ENCODE measurements at places on chromosomes 5 and 9.

DNA sequence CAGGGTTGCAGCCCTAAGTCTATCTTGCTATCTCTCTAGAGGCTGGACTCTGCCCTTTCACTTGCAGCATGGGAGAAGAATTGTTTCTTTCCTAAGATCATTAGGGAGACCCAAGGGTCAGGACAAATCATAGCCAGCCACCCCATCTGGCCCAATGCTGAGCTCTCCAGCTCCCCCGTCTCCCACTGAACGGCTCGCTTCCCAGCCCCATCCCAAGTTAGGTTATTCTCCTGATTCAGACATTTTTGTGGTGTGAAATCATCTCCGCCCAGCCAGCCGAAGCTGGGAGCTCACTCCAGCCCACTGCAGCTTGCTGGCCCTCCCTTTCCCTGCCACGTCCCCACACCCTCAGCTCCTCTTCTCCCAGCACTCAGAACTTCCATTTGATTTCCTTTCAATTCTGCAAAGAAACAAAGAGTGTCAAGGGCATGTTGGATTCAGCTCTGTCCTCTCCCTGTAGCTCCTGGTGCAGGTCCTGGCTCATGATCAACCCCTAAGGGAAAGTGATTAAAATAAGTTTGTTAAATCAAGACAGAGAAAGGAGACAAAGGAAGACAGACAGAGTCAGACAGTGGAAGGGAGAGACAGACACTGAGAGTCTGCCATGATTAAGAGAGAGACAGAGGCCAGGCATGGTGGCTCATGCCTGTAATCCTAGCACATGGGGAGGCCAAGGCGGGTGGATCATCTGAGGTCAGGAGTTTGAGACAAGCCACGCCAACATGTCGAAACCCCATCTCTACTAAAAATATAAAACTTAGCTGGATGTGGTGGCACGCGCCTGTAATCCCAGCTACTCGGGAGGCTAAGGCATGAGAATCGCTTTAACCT lies 12.6 kb upstream of the SPARC start:
- DNase-seq: no peak

DNA sequence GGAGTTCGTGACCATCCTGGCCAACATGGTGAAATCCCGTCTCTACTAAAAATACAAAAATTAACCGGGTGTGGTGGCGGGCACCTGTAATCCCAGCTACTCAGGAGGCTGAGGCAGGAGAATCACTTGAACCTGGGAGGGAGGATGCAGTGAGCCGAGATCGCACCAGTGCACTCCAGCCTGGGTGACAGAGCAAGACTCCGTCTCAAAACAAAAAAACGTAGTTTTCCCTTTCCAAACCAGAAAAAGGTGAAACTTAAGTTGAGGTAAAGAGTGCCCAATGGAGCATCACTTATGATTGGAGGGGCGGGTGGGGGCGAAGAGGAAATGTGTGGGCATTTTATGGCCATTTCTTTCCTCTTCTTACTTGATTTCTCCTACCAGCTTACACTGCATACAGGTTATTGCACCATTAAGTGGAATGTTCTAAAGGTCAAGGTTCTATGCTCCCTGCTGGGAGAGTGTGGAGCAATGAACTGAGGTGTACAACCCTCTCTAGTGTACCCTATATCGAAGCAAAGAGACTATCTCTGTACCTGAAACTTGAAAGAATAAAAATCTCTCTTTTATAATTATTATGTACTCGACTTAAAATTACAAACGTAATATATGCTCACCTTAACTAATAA lies 136.2 kb downstream of the DEPDC1B start:
- DNase-seq: no peak

DNA sequence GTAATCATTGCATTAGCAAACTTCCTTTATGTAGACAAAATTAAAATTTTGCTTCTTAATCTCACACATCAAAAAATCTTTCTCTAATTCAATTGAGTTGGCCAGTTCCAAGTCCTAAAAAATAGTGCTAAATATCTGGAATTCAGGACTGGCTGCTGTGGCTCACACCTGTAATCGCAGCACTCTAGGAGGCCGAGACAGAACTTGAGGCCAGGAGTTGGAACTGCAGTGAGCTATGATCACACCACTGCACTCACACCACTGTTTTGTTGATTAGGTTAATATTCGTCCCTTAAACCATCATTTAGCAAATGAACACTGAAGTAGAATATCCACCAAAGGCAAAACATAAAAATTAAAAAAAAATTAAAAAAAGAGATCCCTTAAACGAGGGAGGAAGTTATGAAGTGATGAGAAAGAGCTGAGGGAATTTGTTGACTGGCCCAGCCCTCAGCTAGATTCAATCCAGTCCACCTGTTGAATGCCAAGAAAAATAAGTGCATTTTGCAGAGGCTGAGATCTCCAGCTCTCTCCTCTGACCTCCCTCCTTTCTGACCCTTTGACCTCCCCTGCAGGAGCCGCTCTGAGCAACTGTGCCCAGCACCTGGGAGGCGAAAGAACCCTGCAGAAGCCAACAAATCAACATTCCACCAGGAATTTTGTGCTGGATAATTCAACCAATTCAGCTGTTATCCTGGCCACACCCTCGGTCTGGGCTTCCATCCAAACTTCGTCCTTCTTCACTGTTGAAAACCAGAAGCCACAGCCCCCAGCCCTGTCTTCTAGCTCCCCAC lies 96.8 kb downstream of the OR2K2 start:
- no peak for DNase-seq

DNA sequence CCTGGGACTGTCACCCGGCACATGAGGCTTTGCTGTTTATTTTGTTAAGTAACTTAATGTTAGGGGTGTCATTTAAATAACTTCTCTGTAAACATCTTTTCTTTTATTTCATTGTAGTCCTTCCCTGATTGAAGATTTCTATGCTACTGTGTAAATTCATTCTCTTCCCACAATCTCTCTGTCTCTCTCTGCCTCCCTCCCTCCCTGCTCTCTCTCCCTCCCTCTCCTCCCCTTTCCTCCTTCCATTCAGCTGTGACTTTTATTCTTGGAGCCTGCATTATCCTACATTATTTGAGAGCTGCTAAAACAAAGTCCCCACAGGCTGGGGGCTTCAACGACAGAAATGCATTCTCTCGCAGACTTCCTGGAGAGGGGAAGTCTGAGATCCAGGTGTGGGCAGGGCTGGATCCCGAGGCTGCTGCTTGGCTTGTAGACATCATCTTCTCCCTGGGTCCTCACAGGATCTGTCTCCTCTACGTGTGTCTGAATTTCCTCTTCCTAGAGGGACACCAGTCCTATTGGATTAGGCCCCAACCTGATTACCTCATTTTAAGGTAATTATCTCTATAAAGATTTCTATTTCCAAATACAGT lies 18.4 kb downstream of the UBE2QL1 start:
- DNase-seq: no peak

- no peak for DNase-seq
These were observed at the start of gene GRM6 for GRCh38 chr5:178994580-178995340. TSS of gene GRM6 (minus strand) at chr5:178995320. CDS start at chr5:178994944, 376 bp downstream.

DNA sequence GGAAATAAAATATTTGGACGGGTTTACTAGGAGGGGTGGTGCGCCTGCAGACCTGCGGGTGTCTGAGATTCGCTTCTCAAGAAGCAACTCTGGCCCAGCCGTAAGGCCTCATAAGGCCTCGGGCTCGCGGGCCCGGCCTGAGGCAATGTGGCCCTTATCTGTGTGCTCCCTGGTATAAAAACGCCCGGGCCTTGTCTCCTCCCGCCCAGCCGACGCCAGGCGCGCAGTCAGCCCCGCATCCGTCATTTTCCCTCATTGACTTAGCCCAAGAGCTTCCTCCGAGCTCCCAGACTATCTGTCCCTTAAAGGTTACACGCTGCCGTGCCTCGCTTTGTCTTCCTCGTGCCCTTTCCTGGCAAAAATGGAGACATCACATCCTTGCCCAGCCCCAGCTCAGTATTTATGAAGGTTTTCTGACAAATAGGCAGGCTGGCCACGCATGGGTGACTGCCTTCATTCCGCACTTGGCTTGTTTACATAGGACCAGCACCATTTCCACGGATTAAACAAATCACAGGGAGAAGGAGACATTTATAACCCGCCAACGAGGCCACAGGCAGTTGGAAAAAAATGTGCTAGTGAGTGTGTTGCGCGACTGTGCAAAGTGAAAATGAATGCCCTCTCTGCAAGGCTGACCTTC lies 74.5 kb upstream of the TBCA start:
- no peak for DNase-seq

DNA sequence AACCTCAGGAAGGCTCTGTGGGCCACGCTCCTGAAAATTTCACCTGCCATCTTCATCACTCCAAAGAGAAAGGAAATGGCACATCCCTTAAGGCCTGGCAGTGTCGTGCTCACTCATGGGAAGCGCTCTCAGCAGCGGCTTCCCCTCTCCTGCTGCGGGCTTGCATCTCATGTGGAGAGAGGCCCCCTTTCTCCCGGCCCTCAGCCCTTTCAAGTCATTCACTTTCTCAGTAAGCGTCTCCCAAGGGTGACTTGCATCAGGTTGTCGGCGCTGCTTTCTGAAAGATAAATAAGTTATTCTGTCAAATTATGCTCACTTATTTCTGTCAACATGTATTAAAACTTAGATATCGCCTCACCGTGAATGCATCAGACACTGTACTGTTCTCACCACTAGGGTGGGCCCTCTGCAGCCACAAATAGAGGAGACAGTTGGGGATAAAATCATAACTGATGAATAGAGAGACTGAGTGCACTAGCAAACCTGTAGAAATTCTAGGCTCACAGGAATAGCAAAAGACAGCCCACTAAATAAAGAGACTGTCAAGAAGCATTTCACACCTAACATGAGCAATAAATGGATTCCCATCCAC lies 174.6 kb downstream of the RFK start:
- no peak for DNase-seq

- DNase-seq: no peak
These were observed 375.6 kb upstream of the NUDT12 start for GRCh38 chr5:103938146-103938695.

DNA sequence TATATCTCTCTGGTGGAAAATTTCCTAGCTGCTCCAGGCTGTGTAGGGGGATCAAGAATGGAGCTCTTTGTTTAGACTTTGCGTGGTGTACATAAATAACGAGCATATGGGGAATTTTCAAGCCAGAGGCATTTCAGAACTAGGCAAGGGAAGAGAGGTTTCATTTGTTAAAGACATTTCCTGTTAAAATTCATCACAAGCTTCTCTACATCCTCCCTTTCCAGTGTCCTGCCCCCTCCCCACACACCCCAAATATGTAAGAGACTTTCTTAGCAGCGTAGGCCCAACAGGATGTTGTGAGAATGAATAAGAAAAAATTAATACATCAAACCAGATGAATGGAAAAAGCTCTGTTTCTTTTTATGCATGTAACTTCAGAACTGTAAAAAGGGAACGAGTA lies 150.3 kb downstream of the GPBP1 start:
- DNase-seq: no peak

GRCh38 chr5:38099205-38100168 lies 158.9 kb upstream of the EGFLAM start:
- no peak for DNase-seq

DNA sequence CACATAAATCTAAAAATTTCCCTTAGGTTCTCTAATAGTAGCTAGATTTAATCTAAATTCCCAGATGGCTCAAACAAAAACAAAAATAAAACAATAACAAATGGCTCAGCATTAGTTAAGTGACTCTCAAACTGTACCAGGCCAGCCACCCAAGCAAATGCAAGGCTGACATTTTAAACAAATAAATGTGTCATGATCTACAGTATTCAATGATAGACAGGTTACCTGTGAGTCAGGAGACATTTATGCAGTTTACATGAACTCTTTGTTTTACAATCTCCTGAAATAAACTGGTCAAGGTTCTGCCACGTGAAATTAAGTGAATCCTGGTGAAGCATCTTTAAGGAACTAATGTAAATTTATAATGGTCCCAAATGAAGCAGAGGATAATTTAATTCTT lies 580.2 kb upstream of the PTPRD start:
- no peak for DNase-seq

DNA sequence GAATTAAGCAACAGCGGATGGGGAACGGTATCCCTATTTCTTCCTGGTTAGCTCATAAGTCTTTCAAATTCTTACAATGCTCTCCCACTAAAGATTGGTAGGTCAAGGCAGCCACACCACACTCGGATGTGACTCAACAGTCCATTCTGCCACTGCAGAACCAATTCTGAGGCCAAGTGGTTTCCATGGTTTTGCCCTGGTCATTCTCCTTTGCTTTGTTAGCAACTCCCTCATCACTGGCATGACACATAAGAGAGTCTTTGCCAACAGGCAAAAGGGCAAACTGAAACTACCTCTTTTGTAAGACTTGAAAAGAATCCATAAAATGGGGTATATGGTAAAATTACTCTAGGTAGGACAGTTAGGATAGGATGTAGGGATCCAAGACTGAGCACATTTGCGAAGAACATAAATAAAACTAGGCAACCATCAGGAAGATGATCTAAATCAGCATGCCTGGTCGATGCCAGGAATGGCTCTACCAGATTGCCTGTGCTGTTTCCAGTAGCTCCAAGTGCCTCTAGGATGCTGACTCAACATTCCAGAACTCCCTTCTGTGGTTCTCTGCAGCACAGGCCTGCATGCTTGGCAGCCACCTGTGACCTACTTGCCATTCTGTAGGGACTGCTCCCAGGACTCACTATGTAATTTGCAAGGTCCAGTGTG lies 105.4 kb downstream of the DCP2 start:
- DNase-seq: no peak

DNA sequence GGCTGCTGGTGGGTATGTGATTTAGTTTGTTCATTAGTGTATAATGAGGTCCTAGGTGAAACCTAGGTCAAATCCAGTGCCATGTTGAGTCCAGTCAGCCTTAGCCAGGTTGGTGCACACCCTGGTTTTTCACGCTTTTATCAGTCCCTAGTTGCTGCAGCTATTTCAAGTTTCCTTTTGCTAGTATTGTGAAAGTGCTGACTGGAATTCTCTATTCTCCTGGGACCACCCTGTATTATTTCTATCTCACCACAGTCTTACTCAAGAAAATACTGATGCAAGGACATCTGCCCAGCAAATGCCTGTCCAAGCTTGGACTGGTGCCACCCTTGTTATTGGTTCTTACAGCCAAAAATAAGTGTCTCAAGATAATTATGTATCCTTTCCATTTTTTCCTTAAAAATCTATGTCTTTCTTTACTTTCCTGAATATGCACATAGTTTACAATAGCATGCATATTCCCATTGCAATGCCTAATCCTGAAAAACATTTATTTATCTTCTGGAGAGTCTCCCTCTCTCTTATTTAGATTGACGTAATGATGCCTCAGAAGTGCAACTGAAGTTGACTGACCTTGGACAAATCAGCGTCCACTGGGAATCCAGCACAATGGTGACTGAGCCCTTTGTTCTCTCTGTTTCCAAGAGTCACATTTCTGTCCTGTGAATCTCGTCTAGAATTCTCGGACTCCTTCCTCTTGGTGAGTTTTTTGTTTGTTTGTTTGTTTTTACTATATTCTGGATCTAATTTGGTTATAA lies 1075.0 kb downstream of the CDH9 start:
- no peak for DNase-seq

GRCh38 chr5:168464214-168464613 lies 22.1 kb upstream of the RARS1 start:
- DNase-seq: no peak

GRCh38 chr9:99735041-99735440 lies 86.6 kb upstream of the NR4A3 start:
- DNase-seq: no peak

GRCh38 chr5:79008362-79008761 lies 23.3 kb upstream of the ARSB start:
- DNase-seq: no peak

GRCh38 chr5:15285901-15286583 lies 213.9 kb upstream of the FBXL7 start:
- DNase-seq: no peak

All from HAP-1 (cell line).